ENCODE measurements at places on chromosomes 3 and 15.

GRCh38 chr3:94001191-94001590 is 21.2 kb downstream of the ARL13B start:
- no peak for DNase-seq

- no peak for DNase-seq
These were observed 578.4 kb downstream of the ZIC1 start for GRCh38 chr3:147987549-147987948.

DNA sequence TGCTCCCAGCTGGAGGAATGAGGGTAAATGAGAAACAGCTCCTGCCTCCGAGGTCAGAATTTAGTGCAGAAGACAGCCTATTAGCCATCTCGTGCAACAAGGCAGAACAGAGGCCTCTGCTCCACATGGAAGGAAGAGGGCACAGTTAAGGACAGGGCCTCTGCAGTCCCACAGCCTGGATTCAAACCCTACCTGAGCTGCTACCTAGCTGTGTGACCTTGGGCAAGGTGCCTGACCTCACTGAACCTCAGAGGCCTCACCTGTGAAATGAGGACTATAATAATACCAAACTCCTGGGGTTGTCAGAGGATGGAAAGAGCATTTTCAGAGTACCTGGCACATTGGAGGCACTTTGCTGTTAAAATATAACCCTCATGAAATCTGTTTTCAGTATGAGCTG is 285.7 kb upstream of the CTNNB1 start:
- DNase-seq: no peak

DNA sequence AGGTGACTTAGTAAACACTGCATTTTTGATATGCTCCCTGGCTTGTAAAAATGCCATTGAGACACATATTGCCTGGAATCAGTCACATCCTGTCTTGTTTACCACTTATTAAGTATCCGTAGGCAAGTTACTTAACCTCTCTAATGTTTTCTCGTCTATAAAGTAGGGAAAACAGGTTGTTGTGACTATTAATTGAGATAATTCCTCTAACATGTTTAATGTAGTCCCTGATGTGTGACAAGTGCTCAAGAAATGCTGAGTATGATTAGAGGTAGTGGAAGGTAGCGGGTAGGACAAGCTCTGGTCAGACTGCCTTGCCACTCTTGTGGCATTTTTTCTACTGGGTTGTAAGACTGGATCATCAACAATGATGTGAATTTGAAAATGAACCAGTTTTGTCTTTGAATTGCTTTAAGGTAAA is 54.1 kb downstream of the NFKBIZ start:
- DNase-seq: no peak

- no peak for DNase-seq
These were observed 66.4 kb upstream of the TJP1 start for GRCh38 chr15:29888646-29889045.

DNA sequence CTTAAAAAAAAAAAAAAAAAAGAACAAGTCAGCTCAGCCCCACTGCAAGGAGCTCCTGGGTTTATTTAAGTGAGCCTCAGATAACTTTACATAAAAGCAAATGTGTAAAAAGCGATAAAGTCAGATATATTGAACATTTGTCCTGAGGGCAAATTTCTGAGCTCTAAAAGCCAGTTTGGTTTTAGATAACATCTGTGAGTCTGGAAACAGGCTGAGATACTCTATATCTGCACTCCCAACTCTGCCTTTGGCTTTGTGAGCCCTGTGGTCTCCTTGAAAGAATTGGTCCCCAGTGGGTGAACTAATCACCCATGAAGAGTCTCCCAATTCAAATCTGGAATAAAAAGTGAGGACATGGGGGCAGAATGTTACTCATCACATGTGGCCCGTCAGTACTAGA is 104.6 kb downstream of the APBA2 start:
- no peak for DNase-seq

DNA sequence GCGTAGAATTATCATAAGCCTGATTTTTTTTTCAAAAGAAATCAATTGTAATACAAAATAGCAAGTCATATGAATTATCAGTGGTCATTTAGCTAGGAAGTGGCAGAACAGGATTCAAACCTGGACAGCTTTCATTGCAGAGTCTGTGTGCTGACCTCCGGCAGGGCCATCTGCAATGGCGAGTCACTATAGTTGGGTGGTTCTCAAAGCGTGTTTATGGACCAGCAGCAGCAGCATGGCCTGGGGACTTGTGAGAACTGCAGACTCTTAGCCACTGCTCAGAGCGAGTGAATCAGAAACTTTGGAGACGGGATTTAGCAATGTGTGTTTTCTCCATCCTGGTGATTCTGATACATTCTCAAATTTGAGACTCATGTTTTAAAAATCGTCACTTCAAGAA is 202.3 kb upstream of the SUCLG2 start:
- no peak for DNase-seq

GRCh38 chr3:125037498-125038150 is 18.2 kb downstream of the HEG1 start:
- no peak for DNase-seq

GRCh38 chr3:71421820-71422566 is 161.5 kb downstream of the FOXP1 start:
- peak; percentile 28 for DNase-seq

- DNase-seq: no peak
These were observed 43.5 kb downstream of the LPP start for GRCh38 chr3:188197388-188197847.

- DNase-seq: no peak
These were observed 250.3 kb upstream of the RASGRP1 start for GRCh38 chr15:38814891-38815290.

GRCh38 chr15:90049030-90049429 is 47.9 kb downstream of the ZNF710 start:
- no peak for DNase-seq

DNA sequence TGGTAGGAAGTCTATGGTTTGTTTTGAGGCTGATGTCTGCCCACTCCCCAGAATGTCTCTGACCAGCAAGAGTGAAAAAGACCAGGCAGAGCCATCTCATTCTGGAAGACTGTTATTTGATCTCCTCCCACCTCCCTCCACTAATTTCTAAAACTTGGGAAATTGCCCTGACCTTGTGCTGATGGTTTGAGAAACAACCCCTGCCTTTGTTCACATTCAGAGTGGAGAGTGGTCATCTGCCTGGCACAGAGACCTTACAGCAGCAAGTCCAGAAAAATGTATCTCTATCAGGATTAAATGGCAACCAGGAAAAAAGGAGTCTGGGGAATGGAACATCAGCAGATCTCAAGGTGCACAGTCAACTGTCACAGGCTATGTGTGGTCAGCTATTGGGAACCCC is 25.7 kb downstream of the SPATA12 start:
- DNase-seq: no peak

- DNase-seq: no peak
These were observed 105.3 kb downstream of the MAP4 start for GRCh38 chr3:47910777-47911440.

GRCh38 chr15:95347837-95348236 is 982.7 kb upstream of the NR2F2 start:
- no peak for DNase-seq

DNA sequence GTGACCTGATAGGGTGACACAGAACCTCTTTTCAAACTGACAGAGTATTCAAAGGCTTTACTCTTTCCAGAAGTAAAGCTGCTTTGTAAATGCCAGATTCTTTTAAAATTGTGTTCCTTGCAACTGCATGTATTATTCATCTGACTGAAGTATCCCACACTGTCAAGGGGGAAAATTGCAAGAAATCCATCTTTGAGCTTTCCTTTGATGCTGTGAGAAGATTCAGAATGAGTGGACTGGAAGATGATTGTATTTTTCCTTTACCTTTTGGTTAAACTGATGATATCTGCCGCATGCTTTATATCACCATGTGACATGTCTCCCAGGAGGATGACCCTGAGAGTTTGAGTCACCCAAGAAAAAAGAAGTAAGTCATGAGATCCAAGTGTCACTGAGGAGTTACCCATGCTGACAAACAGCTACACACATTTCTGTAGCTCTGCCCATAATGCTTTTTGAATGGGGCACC is 250.8 kb upstream of the CBLB start:
- no peak for DNase-seq

GRCh38 chr3:153835540-153835939 is 285.6 kb upstream of the ARHGEF26 start:
- DNase-seq: no peak

DNA sequence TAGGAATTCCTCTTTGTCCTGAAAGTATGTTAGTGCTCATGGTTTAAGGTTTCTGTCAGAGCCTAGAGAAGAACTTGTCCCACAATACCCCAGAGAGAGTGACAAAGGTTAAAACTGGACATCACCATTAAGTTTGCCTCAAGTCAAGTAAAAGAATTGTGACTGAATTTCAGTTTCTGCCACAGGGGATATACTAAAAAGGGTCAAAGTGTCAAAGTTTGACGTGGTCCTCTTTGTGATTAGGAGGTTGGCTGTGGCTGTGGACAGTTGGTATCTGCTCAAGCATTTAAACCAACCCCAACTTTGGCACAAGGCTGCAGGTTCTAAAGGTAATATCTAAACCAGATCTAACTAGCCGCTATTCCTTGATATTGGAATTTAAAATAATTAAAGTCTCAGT is 26.1 kb downstream of the FMN1 start:
- no peak for DNase-seq

DNA sequence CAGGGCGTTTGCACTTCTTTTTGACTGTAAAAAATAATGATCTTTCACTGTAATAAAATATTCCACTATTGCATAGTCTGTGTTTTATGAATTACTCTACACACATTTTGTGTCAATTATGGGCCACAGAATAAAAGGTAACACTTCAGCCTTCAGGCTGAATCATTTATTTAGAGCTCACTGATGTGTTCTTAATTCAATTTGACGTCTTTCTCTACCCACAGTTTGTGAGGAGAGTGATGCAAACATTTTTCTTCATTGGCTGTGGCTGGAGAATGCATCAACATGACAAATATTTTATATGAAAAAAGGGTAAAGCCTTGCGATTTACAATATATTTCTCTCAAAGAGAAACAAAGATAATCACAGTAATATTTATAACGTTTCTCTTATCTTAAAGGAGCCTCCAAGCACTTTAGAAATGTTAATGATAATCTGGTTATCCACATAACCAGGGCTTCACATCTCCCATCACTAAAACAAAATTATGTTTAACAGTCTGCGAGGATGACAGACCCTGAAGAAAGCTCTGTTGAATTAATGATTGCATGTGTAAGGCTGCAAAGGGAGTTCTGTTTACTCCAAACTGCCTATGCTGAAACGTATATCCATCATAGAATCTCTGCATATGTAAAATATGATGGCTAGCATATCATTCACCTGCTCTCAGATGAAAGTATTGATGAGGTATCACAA is 951.3 kb downstream of the ZPLD1 start:
- DNase-seq: no peak

- no peak for DNase-seq
These were observed 794.8 kb downstream of the MCTP2 start for GRCh38 chr15:95025924-95026728.

DNA sequence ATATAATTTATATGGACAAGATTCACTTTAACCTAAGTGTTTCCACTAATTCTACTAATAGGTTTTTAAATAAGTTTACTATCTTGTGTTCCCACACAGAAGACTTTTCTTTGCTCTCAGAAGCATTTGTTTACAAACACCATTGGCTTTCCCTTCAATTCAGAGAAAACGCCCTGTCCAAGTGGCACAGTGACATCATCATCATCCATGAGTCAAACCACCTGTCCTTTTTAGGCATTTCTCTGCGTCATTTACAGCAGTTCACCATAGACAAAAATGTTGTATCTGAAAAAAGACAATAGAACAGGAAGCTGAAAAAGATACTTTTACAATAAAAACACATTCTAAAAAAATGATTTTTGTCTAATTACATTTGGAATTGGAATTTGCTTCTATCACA is 9.3 kb upstream of the BCL2L10 start:
- no peak for DNase-seq

DNA sequence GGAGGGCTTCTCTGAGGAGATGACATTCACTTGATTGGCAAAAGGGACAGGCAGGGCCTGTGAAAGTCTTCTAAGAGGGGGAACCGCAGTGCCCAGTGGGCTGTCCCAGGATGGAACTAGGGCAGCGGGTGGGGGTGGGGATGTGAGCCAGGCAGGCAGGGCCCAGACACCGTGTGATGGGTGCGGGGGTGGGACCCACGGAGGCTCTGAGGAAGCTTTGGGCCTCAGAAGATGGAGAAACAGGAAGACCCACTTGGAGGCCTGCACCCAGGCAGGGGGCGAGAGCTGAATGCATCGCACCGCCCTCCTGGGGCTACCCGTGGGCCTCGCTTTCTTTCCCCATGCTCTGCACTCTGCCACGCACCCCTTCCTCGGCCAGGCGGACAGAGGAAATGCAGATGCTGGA is 32.9 kb upstream of the ACAD9 start:
- DNase-seq: no peak

GRCh38 chr15:68599560-68600071 is 20.8 kb downstream of the CORO2B start:
- DNase-seq: no peak

GRCh38 chr3:77380136-77380535 is 340.2 kb downstream of the ROBO2 start:
- no peak for DNase-seq

DNA sequence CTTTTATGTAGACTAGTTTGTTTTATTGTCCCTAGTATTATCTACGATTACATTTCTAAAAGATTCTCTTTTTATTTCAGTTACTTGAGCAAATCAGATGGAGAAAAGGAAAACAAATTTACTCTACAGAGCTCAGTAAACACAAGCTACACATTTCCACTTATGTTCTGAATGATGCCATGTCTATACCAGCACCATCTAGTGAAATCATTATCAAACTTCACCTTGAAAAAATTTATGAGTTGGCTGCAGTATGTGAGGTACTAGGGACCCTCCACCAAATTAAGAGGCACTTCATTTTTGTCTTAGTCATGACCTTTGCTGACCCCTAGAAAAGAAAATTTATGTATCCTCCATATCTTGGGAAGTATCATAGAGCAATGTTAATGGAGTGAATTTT is 827.4 kb downstream of the SI start:
- DNase-seq: no peak

DNA sequence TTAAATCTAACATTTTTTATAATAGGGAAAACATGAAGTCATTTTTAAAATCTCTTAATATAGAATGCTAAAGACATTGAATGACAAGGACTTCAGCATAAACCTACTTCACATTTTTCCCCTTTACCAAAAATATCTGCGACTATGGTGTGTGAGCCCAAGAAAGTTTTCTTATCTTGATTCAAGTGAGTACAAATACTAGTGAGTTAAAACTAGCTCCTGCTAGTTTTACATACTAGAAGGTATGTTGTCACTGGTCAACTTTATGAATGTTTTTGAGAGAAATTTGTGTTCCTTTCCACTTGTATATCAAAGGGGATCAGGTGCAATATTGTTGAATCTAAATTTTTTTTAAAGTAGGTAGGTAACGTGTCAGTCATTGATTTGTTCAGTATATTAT is 152.4 kb upstream of the CGNL1 start:
- DNase-seq: no peak

- no peak for DNase-seq
These were observed 7.8 kb upstream of the RAB8B start for GRCh38 chr15:63181648-63182047.
